ENCODE measurements at places on chromosomes 6 and 20. TPM values are rescaled to one million over a fixed set of nuclear protein-coding genes. Genes with fewer than 3 reads are reported as not detected.
A peak's percentile ranks its signal among the peaks of the same experiment; 100 is the strongest.

JAG1 gene
- 6.8 TPM for polyA plus RNA-seq

PGBD1 gene
- polyA plus RNA-seq, result 0.17 TPM

FOXF2 gene
- polyA plus RNA-seq, result 0.03 TPM

RIPPLY2 gene
- not detected for polyA plus RNA-seq

SLA2 gene
- polyA plus RNA-seq, result 0.15 TPM

CASS4 gene
- polyA plus RNA-seq, result 6.1 TPM

TBC1D20 gene
- 10.5 TPM for polyA plus RNA-seq

- H3K27ac ChIP-seq, result no peak overlapping the region
- no peak overlapping the region for H3K4me3 ChIP-seq
- DNase-seq, result no peak
- no peaks in the 10 kb centered on the region for H3K36me3 ChIP-seq
- H3K27me3 ChIP-seq, result no peaks in the 10 kb centered on the region
These were observed 12.6 kb upstream of the E2F3 start for GRCh38 chr6:20389066-20389465.

DNA sequence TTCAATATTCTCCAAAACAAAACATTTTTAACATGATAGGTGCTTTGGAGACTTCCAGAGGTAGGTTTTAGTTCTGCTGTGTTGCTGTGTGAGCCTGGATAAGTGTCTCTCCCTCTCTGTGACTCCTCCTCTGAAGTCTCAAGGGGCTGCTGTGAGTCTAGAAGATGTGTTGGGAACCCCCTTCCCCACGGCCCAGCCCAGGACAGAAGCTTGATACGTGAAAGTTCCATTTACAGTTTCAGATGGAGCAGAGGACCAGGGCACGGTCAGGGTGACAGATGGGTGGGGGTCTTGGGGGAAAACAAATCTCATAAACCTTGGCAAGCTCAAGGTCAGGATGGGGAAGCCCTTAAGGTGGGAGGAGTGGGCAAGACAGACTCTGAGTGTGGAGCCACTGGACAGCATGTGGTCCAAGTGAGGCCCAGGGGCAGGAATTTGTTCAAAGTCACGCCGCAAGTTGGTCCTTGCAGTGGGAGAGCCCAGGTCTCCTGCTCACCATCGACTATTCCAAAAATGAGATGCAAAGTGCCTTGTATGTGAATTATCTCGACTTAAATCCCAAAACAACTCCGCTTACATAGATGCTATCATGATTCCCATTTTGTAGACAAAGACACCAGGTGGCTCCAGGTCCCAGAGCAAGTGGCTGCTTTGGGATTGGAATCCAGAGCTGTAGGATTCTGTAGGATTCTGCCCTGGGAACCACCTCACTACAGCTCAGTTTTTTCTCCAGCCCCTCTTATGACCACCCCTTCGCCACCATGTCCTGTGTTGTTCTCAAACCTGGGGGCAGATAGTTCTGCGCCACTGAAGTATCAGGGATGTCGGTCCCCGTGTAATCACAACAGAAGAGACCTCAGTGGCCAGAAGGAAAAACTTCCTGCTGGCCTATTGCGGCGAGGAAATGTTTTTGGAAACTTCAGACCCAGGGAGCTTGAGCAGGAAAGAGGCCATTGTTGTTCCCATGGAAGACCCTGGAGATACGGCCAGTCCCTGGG is 1.9 kb downstream of the TGM2 start:
- no peak overlapping the region for H3K27ac ChIP-seq
- H3K27me3 ChIP-seq, result no peaks in the 10 kb centered on the region
- peaks cover 24% of the 10 kb centered on the region for H3K4me1 ChIP-seq
- no peak overlapping the region for H3K4me3 ChIP-seq
- DNase-seq, result no peak

DNA sequence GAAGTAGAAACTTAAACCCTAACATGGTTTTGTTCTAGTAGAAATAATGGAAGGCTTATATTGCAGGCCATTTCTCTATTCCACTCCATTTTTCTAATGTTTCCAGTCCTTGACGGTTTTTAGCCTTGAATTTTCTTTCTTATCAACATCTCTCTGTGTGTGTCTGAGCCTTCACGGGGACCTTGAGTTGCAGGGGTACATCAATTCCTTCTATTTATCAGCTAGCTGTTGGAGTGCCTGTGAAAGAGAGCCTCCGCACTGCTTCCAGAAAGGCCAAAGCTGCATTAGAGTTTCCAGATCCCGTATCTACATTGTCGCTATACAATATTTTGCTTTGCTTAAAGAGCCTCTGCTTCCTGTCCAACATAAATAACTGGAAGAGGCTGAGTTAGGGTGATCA is 5.4 kb upstream of the HSF2 start:
- no peaks in the 10 kb centered on the region for H3K4me1 ChIP-seq
- H3K4me3 ChIP-seq, result no peak overlapping the region
- no peaks in the 10 kb centered on the region for H3K36me3 ChIP-seq
- DNase-seq, result no peak

GRCh38 chr20:19769507-19769906 is 11.4 kb downstream of the RIN2 start:
- peaks cover 8% of the 10 kb centered on the region for H3K36me3 ChIP-seq
- peaks cover 6% of the 10 kb centered on the region for H3K4me1 ChIP-seq
- H3K4me3 ChIP-seq, result no peak overlapping the region
- DNase-seq, result no peak

- no peaks in the 10 kb centered on the region for H3K36me3 ChIP-seq
- H3K4me3 ChIP-seq, result no peak overlapping the region
- no peak overlapping the region for H3K27ac ChIP-seq
- no peaks in the 10 kb centered on the region for H3K27me3 ChIP-seq
- H3K4me1 ChIP-seq, result peaks cover 9% of the 10 kb centered on the region
These were observed 103.0 kb downstream of the BCKDHB start for GRCh38 chr6:80209430-80209829.

DNA sequence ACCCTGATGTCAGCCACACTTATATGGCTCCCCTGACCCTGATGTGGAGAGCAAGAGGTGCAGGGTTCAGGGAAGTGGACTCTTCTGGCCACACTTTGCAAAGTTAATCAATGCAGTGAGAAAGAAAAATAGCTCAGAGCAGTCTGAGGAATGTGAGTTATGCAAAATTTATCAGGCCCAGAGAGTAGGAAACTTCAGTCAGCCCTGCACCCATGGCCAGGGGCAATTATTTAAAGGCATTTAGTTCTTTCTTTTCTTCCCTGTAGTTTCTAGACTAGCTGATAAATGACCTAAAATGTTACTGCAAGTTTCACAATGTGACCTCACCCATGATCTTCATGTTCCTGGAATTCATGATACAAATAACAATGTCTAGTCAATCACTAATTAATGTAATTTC is 143.7 kb upstream of the GGTLC1 start:
- H3K4me1 ChIP-seq, result peaks cover 6% of the 10 kb centered on the region
- no peak overlapping the region for H3K27ac ChIP-seq
- no peaks in the 10 kb centered on the region for H3K27me3 ChIP-seq
- no peak for DNase-seq
- H3K36me3 ChIP-seq, result no peaks in the 10 kb centered on the region
- no peak overlapping the region for H3K4me3 ChIP-seq

GRCh38 chr6:101926149-101926925 is 532.8 kb downstream of the GRIK2 start:
- H3K27ac ChIP-seq, result no peak overlapping the region
- DNase-seq, result no peak

GRCh38 chr6:95847061-95847460 is 168.7 kb upstream of the FUT9 start:
- no peak for DNase-seq
- no peaks in the 10 kb centered on the region for H3K27me3 ChIP-seq
- H3K36me3 ChIP-seq, result no peaks in the 10 kb centered on the region
- H3K4me1 ChIP-seq, result no peaks in the 10 kb centered on the region

GRCh38 chr20:38685853-38686473 is 38.3 kb upstream of the SLC32A1 start:
- H3K4me3 ChIP-seq, result no peak overlapping the region
- H3K27me3 ChIP-seq, result peaks cover 5% of the 10 kb centered on the region
- no peaks in the 10 kb centered on the region for H3K36me3 ChIP-seq
- DNase-seq, result no peak

DNA sequence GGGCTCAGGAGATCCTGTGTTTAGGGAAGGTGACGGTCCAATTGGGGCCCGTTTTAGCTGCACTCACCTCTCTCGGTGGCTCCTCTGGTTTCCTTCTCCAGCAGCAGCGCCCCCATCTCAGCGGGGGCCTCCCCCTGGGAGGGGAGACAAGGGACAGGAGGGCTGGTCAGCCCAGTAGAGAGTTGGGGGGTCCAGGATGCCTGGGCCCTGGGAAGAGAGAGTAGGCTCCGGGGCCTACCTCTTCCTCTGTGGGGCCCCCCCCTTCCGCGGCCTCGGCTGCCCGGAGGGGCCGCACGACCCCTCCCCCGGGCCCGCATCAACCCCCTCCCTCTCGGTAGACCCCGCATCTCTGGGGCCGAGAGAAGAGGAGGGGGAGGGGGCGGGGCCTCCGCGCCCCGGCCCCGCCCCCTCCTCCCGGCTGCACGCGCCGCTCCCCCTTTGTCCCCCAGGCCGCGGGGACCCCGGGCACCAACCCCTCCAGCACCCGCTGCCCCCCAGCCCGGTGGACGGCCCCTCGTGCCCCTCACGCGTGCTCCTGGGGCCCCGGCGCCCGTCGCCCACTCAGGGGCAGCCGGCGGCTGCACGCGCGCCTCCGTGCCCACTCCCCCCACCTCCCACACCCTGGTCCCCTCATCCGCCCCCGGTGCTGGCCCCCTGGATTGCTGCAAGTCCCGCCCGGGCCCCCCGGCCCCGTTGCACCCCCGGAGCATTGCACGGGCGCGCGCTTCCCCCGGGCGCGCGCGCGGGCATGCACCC is 464 bp downstream of the EHMT2 start:
- DNase-seq, result no peak
- H3K4me1 ChIP-seq, result peaks cover 34% of the 10 kb centered on the region
- H3K27me3 ChIP-seq, result no peaks in the 10 kb centered on the region
- peak overlapping the region; percentile 61 for H3K27ac ChIP-seq
- H3K4me3 ChIP-seq, result peak overlapping the region; percentile 97

DNA sequence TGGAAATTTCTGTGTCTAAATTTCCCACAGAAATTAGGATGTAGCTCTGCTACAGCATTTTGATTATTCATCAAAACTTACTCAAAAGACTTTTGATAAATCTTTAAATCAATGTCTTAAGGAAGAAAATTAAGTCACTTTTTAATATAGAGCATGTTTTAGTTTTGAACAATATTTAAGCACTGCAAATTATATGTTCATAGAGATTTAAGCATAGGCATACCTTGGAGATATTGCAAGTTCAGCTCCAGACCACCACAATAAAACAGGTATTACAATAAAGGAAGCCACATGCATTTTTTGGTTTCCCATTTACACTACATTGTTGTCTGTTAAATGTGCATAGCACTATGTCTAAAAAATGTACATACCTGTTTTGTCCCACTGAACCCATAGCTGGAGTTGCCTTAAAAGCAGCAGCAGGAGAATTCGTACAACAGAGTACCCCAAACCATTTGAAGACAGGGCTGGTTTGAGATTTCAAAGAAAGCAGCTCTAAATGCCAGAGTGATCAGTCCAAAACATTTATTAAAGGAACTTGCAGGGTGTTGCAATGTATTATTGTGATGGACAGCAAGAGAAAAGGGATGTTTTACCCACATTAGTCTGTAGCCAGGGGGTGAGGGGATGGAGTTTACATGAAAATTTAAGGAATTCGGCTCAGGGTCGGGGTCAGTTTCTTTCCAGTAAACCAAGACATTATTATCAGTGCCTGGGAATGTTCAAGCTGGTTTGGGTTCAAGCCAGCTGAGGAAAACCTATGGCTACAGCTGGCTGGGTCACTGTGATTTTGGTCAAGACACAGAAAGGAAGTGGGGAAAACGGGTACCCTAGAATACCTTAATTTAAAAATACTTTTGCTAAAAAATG is 6.3 kb upstream of the LOC128125822 start:
- H3K36me3 ChIP-seq, result no peaks in the 10 kb centered on the region
- no peak overlapping the region for H3K27ac ChIP-seq
- DNase-seq, result no peak
- H3K4me3 ChIP-seq, result no peak overlapping the region
- H3K27me3 ChIP-seq, result peaks cover 10% of the 10 kb centered on the region
- no peaks in the 10 kb centered on the region for H3K4me1 ChIP-seq

DNA sequence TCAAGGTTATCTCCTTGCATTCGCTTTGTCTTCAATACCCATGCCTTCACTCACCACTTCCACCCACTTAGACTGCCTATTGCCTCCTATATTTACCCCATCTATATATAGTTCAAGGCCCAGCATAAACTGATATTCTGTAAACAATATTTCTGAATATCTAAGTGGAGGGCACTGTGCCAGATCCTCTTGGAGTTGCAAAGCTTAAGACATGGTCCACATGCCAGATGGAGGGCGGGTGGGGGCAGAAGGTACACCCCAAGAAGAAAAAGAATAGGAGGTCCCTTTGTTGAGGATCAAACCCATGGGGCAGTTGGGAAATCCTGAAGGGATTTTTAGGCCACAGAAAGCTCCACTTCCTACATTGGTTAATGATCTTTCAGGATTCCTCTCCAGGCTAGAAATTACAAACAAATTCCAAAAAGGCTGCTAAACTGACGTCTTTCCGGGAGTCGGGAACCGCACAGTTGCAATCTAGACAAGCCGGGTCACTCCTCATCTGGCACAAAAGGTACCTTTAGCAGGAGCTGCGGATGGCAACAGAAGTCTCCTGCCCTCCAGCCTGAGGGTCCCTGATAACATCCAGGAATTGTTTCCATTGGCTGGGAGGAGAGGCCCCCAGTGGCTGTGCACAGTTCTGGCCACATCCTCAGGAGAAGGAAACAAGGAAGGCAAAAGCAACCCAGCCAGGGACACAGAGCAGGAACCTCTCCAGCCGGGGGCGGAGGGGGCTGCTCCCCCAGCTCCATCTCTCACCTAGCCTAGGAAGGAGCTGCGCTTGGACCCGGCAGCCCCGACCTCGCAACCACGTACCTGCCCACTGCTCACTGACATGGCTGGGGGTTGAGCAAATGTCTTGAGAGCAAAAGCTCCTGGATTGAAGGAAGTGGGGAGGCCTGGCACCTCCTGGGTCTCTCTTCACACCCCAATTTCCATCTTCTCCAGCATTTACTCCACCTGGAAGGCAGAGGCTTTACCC is 5.9 kb upstream of the LPIN3 start:
- no peak overlapping the region for H3K4me3 ChIP-seq
- H3K27me3 ChIP-seq, result peaks cover 23% of the 10 kb centered on the region
- no peaks in the 10 kb centered on the region for H3K36me3 ChIP-seq
- no peak for DNase-seq
- H3K4me1 ChIP-seq, result peaks cover 6% of the 10 kb centered on the region

DNA sequence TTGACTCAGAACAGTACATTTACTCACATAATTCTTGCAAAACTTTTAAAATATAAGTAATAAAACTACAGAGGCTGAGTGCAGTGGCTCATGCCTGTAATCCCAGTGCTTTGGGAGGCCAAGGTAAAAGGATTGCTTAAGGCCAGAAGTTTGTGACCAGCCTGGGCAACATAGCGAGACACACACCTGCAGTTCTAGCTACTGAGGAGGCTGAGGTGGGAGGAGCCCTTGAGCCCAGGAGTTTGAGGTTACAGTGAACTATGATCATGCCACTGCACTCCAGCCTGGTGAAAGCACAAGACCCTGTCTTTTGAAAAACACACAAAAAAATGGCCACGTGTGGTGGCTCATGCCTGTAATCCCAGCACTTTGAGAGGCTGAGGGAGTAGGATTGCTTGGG is 21.8 kb upstream of the MYO6 start:
- H3K4me3 ChIP-seq, result no peak overlapping the region
- no peaks in the 10 kb centered on the region for H3K4me1 ChIP-seq
- H3K36me3 ChIP-seq, result no peaks in the 10 kb centered on the region
- no peaks in the 10 kb centered on the region for H3K27me3 ChIP-seq
- H3K27ac ChIP-seq, result no peak overlapping the region

- H3K36me3 ChIP-seq, result no peaks in the 10 kb centered on the region
- peak; percentile 16 for DNase-seq
- H3K4me1 ChIP-seq, result peaks cover 42% of the 10 kb centered on the region
- H3K27ac ChIP-seq, result peak overlapping the region; percentile 1
- no peaks in the 10 kb centered on the region for H3K27me3 ChIP-seq
- H3K4me3 ChIP-seq, result peak overlapping the region; percentile 47
These were observed 246.4 kb downstream of the PHACTR1 start for GRCh38 chr6:12962987-12963386.
